Stimulated activated CD4-positive, alpha-beta T cell treated with anti-CD3 and anti-CD28 coated beads, TNF-alpha, amount 100 ng/mL, for 1 hour (primary cell): ENCODE measurements at places on chromosomes 5 and 9.

- no peak for DNase-seq
Measured at GRCh38 chr5:3340471-3340870, 255.2 kb upstream of the IRX1 start.

GRCh38 chr5:541539-542318, 17.5 kb upstream of the SLC9A3 start:
- no peak for DNase-seq

DNA sequence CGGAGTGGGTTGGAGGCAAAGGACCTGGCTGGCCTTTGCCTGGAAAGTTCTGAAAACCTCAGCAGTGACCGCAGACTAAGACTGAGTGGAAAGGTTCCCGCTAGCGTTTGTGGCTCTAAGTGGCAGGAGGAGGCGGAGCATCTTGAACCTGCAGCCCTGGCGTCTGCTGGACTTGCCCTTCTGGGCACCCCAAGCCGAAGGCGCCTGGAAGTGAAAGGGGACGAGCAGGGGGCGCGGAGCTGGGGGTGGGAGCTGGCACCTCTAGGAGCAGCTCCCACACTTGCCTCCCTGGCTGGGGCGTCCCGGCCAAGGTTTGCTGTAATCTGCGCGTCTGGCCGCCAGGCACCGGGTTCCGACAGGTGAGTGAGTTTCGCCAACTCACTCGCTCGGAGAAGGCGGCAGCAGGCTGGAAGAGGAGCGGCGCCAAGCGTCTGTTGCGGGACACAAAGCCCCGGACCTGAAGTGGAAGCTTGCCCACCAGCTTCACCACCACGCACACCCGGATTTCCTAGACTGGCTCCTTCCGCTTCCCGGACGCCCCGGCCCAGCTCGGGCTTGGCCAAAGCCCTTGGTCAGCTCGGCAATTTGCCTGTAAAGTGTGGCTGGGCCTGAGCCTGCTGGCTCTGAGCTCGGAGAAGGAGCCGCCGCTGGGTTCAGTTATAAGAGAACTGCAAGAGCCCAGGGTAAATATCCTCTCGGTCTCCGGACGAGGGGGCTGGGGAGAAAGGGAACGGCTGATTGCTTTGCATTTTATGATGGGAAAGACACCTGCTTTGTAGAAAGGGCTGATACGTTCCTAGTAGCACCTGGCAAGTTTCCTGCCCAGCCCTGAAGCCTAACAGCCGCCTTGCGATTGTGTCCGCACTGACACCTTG, at the start of gene GNA14:
TSS of gene GNA14 (minus strand) at position 89 of the 875 bp plus-strand sequence. CDS start 529 bp downstream, outside the sequence.
- DNase-seq = no peak

DNA sequence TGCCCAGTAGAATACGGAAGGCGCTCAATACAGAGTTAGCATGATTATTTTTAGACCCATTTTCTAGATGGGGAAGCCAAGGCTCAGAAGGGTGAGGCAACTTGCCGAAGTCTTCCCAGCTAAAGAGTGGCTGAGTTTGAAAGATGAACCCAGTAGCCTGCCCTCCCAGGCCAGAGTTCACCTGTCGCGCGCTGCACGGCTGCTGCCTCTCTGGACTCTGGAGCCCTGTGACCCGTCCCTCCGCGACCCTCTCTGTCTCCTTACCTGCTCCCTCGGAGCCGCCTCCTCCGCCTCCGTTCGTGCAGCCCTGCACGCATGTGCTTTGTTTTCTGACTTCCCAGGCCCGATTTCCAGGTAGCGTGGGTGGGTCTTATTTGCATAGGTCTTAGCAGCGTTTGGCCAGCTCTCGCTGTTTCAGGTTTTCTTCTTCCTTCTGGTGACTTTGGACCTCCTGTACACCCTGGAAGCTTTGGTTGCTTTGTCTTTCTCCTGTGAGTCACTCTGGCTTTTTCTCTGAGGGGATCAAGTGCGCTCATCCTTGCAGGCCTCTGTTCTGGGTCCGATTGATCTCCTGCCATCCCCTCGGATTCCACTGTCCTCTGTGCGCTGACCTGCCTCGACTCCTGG, at the start of gene RNF183:
TSS of gene RNF183 (minus strand) at position 585 of the 627 bp plus-strand sequence. CDS start 5,192 bp downstream, outside the sequence.
- DNase-seq = no peak

DNA sequence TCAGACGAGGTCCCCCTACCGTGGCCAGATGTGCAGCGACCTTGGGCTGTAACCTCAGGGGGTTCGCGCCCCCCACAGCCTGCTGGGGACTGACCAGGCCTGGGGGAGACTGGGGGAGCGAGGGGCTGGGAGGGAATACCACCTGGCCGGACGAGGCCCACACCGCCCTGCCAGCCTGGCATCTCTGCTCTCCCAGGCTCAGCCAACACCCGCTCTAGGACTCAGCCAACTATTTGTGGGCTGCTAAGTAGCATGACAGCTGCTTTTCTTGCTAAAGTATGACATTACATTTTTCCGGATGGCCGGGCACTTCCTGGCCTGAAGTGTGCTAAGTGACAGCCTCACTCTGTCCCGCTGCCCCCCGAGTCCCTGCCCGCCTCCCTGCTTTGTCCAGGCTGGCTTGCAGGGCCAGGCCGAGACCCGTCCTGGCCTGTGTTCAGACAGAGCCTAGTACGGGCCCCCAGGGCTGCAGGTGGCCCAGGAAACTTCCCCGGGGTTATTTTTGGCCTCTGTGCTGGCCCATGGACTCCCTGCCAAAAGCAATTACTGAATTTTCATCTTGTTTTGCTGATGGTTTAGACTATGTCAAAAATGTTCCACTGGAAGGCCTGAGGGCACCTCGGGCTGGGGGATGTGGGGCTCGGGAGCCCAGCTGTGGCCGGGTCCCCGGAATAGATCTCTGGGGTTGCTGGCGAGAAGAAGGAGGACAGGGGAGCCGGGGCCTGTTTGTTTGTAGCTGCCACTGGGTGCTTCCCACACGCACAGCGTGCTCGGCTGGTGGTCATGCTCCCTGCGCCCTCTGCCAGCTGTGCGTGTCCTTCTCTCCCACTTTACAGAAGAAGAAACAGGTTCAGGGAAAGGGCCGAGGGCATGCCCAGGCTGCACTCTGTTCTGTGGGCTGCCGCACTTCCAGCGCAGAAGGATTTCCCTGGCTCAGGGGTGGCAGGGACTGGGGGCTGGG, 13.4 kb upstream of the SLC2A6 start:
- DNase-seq = no peak

DNA sequence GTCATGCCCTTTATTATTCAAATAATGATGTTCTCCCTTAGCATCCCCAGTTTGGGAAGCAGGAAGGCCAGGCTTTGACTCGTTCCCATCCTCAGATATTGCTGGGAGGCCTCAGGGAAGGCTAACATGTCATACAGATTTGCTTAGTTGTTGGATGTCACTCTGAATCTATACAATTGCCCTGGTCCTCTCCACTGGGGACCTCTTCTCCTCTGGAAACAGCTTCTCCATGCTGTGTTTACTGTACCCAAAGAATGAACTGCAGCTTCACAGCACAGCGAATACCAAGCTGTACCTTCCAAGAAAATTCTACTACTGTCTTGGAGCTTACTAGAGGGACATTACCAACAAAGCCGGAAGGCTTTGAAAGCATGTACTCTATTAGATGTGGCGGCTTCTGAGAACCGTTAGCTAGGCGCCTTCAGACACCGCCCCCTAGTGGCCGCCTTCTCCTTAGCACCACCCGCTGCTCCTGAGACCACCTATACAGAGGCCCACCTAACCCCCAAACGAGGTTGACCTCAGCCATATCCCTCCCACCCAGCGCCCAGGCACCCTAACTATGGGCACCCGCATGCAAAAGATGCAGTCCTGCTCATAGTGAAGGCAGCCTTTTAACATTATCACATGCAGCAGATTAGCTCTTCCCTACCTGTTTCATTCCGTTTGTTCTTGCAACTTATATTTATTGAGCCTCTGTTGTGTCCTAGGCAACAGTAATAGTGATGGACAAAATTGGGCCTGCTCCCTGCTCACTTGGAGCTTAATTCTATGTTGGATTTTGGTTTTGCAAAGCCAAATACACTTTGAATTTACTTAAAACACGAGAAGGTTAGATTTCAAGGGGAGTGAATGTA, 34.9 kb upstream of the FOXI1 start:
- DNase-seq = no peak

DNA sequence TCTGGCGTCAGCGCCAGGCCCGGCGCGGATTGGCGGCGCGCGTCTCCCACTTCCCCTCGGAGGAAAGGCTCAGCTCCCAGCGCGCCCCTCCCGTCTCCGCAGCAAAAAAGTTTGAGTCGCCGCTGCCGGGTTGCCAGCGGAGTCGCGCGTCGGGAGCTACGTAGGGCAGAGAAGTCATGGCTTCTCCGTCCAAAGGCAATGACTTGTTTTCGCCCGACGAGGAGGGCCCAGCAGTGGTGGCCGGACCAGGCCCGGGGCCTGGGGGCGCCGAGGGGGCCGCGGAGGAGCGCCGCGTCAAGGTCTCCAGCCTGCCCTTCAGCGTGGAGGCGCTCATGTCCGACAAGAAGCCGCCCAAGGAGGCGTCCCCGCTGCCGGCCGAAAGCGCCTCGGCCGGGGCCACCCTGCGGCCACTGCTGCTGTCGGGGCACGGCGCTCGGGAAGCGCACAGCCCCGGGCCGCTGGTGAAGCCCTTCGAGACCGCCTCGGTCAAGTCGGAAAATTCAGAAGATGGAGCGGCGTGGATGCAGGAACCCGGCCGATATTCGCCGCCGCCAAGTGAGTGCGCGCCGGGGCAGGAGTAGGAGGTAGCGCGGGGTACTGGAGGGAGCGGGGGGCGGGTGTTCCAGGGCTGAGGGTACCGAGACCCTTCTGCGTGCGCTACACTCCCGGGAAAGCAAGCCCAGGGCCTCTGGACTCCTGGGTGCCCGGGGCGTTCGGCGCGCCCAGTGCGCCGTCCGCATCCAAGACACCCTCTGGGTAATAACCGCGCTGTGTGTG, at the start of gene MSX2:
TSS of gene MSX2 (plus strand) at position 99 of the 777 bp plus-strand sequence. CDS start at position 177, 78 bp downstream.
- no peak for DNase-seq

DNA sequence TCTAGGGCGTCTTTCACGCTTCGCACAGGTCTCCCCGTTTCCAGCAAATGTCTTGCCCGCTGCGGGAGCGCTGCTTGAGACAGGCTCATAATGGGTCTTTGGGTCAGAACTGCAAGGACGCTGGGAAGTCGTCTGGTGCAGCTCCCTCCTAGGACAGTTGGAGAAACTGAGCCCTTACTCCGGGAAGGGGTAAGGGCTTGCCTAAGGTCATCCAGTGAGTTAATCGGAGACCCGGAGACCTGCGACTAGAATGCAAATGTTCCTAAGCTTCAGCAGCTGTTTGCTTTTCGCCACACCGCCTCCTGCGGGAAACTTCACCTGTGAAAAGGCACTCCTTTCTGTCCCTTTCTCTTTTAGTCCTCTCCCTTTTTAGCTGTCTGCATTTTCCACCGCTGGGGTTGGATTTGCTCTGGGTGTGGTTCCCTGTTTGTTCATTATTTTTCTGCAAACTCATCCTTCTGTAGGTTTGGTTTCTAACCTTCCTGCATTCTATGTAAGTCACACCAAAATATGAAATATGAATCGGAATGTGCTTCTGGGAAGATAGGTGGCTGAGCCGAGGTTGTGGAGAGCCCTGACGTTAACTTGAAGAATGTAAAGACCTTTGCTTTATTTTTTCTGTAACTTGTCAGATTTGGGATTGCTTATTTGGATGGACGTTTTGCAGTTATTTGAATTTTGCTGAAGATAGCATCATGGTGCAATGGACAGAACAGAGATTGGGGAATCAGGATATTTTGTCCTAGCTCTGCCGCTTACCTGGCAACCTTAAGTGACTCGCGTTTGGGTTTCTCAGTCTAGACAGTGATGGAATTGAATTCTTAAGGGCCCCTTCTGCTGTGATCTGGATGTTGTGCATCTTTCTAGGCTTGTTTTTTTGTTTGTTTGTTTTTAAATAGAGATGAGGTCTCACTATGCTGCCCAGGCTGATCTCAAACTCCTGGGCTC, 909 bp downstream of the SLC36A1 start:
- DNase-seq = no peak

GRCh38 chr5:107518190-107518589, 152.5 kb downstream of the EFNA5 start:
- DNase-seq = no peak

DNA sequence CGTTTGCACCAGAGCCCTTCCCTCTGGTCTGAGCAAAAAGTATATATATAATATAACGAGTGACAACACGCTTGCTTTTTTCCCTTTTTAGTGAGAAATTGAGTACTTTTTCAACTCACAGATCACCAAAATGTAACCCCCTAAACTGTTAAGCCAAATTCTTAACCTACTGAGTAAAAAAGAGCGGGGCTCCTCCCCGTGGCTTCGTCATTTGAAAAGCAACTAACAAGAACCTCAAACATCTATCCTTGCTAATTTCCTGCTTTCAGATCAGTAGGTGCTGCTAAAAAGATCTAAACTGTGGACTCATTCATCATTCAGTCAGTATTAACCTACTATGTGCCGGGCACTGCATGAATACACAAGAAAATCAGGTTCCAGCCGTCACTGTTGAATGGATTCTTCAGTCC, 1.0 kb upstream of the PTBP3 start:
- DNase-seq = no peak

DNA sequence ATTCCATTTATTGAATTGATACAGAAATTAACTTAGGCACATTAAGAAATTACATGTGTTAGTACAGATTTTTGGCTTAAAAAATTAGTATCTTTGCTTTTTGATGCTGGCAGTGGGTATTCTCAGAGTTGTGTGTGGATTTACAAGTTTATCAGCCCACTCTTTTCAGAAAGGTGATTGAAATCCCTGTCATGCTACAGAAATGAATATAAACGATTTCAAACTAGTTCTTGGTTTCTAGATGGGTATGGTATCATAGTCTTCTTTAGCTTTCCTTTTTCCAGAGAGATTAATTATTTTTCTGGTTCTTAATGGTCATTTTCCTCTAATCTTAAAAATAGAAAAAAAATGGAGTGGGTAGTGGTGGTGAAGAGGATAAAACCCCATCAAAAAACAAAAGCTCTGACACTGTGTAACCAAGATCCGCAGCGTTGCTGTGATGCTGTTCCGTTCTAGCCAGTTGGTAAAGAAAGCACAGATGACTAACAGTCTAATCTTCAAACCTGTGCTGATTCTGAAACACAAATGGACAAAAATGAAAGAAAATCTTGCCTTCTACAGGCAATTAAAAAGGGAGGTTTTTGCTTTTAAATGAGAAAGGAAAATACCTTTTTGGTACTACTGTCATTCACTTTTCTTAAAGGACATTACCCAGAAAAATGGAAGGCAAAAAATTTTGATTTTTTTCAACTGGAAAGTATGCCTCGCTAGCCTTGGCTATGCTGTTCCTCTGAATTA, 5.2 kb downstream of the LRRTM2 start:
- DNase-seq = no peak

DNA sequence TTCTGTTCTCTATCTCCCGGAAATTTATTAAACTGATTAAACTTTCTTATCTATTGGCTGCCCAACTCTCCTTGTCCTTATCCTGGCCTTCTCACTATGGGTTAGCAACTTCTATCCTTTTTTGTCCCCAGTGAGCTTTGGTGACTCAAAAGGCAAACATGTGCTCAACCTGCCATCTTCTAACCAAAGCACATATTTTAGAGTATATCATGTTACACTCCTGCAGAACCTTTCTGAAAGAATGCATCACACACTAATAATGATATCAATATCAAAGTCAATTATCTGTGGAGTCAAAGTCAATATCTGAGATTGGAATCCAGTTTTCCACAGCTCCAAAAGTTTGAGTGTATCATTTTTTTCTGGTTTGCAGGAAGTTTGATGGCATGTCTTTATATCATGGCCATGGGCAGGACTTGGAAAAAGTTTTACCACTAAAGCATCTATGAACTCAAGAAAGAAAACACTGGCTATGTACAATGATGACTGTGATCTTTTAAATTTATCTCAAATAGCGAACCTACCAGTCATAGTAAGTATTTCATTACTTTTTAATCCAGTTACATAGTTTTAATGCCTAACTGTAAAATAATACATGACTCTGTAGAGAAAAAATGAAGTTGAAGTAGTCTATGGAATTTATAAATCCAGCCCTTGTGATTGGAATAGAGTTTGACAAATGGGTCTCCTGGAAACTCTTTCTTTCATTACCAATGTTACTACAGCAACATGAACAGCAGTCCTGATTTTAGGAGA, 166.8 kb downstream of the DROSHA start:
- no peak for DNase-seq

GRCh38 chr5:105033637-105034400, 1471.2 kb upstream of the NUDT12 start:
- DNase-seq = no peak
